ENCODE measurements at places on chromosomes 5 and 9. TPM values are rescaled to one million over a fixed set of nuclear protein-coding genes. Genes with fewer than 3 reads are reported as not detected.

GRCh38 chr9:35606138-35606504 lies 1.1 kb downstream of the TESK1 start:
- DNase-seq: no peak

Gene SPINK1
- total RNA-seq: 368 TPM

Gene SRD5A1
- 18.9 TPM for total RNA-seq

GRCh38 chr5:174272671-174273070 lies 227.2 kb downstream of the NSG2 start:
- no peak for DNase-seq

DNA sequence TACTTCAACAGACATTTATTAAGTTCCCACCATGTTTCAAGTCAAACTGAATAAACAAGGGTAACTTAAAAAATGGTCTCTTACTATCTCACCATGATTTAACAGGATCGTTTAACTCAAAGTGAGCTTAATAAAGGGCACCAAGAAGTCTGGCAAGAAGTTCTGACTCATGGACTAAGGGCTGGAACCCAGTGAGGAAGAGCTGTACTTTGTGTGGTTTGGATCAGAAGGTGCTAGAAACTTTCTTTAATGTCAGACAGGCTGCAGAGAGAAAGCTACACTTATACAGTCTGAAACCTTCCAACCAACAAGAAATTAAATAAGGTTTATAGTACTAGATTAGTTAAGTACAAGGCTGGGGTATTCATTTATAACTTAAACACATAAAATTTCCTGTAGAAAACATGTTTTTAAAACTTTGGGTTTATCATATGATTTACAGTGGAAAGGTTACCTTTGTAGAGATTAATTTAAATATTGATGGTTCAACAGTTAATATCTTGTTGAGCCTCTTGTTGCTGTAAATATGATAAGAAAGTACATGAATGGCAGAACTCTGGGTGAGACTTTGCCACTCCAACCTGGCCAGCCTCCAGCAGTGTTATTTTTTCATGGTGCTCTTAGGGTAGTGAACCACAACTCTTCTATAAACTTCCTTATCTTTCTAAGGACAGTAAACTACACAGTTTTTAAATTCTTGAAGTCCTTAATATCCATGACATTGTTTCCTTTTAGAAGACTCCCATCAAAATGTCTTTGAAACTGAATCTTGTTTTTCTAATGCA lies 162.8 kb downstream of the MAN2A1 start:
- DNase-seq: no peak

DNA sequence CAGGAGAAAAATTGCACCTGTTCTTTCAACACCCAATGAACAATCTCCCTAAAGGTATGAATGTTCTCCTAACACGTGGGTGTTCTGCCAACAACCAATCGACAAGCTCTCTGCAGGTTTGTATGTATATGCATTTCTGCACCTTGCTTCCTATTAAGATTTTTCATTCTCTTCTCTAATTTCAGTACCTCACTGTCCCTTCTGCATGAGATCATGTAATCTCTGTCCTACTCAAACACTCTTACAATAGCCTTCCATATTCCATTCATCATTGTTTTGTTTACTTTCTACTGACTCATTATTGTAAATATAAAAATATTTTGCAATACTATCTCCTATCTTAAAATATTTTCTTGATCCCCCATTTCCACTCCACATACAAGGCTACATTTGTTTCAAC lies 382.0 kb downstream of the CDH12 start:
- no peak for DNase-seq

- no peak for DNase-seq
Measured at GRCh38 chr9:19372567-19372966, 7.5 kb downstream of the RPS6 start.

GRCh38 chr5:137933491-137933911 lies 44.2 kb downstream of the PKD2L2 start:
- DNase-seq: no peak
